Frontal cortex (tissue), 4 donors: ENCODE measurements at places on chromosomes 7 and 10. TPM values are rescaled to one million over a fixed set of nuclear protein-coding genes. Genes with fewer than 3 reads are reported as not detected.

Gene NKX1-2
- total RNA-seq = under 0.01 TPM

DNA sequence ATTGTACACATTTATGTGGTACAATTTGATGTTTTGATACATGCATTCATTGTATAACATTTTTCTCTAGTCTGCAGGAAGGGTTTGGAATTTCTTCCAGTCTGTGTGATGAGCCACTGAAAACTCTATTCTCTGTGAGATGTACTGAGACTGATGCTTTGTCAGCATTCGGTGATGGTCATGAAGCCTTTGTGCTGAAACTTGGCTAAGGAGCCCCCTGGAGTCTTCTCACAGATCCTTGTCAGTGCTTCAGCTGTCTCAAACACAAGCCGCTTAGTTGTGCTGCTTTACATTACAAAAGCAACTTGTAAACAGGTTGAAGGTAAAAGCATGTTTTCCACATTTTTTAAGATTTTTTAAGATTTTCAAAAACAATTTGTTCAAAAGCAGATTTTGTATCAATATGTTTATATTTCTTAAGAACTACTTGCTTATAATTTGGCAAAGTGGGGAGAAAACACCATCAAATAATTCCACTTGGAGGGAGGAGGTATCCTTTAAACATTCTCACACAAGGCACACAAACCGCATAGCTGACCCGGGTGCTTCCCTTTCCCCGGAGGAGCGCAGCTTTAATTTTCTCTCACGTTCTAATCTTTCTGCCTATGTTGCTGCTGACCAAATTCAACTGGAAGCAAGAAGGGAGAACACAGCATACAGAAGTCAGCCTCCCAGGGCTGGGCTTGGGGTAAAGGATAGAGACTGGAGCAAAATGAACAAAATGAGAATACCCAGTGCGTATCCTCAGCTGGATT lies 249.8 kb upstream of the VSTM2A start:
- DNase-seq = no peak

DNA sequence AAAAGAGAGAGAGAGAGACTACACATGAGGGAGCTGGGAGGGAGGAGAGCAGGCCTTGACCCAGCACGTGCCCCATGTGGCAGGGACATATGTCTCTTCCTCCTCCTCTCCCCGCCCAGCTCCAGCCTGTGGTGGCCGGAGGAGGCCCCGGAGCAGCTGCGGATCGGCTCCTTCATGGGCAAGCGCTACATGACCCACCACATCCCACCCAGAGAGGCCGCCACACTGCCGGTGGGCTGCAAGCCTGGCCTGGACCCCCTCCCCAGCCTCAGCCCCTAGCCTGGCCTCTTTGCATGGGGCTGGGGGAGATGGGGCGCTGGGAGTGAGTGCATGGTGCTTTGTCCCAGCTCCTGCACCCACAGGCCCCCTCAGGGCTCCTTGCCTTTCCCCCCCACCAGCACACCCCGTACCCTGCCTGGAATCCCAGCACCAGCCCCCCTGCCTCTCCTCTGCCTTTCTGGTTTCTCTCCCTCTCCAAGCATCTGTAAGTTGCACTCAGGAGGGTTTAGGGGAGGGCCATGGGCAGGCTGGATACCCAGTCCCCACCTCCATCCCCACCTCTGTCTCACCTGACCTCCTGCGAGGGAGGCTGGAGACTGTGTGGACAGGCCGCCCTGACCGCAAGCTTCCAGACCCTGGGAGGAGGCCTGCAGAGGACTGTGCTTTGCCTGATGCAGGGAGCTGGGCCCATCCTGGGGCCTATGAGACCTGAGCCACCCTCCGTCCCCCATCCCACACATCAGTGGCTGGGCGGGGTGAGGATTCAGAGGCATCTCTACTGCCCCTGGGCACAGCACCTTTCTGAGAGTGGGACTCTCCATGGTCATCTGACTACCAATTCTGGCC lies 4.8 kb downstream of the UPK3B start:
- DNase-seq = no peak

GRCh38 chr10:33236916-33237315 lies 97.6 kb downstream of the NRP1 start:
- DNase-seq = no peak

DNA sequence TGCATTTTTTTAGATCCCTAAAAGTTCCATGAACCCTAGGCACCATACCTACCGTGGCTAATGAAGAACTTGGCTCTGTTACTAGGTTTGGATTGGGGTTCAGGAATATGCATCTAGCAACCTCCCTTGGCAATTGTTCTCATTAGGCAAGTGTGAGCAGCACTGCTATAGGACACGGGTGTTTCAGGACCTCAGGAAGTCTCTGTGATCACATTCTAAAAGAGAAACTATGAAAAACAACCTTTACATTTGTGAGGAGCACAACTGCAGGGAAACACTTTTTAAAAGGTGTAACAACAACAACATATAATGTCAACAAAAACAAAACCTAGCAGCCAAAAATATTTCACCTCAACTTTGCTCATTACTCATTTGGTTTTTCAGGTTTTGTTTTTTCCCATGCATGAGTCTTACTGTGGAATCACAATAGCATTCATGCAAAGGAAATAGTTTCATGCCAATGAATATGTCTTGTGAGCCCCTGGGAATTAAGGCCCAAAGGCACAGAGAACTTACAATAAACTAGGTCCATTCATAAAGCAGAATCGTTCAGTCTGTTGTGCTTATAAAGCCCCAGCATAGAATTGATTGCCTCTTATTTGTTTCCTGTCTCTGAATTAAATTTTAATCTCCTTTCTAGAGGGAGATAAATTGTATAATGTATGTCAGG lies 255.7 kb upstream of the DGKB start:
- DNase-seq = no peak

- DNase-seq = no peak
Observed at GRCh38 chr7:137981668-137982067, 20.2 kb downstream of the CREB3L2 start.

DNA sequence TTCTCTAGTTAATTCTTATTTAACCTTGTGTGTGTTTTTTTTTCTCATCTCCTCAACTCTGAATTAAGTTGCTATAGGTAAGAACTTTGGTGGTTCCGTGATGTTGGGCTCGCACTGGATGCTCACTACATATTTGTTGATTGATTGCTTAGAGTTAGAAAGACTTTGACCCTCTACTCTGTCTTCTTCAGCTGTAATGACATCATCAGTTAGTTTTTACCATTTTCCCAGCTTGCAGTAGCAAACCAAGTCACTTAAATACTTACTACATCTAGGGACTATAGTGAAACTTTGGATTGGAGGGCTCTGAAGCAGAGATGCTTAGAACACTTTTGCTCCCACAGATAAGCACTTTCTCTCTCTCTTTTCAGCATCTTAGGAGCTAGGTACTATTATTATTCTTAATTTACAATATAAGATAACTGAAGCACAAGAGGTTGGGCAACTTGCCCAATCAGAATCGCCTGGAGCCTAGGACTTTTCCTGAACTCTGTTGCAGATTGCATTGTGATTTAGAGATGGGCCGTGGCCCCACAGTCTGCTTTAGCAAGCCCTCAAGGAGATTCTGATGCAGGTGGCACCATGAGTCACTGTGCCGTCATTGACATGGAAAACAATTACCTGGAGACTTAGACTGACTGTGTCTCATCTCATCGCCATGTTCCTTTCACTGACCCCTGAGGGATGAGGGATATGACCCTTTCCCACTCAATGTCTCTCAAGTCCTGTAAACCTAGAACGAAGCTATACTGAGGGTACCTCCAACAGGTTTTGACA lies 471.9 kb upstream of the PODXL start:
- DNase-seq = no peak

Gene KCP
- 0.41 TPM for total RNA-seq

Gene OR6V1
- not detected for total RNA-seq

Gene PNLIPRP3
- not detected for total RNA-seq

DNA sequence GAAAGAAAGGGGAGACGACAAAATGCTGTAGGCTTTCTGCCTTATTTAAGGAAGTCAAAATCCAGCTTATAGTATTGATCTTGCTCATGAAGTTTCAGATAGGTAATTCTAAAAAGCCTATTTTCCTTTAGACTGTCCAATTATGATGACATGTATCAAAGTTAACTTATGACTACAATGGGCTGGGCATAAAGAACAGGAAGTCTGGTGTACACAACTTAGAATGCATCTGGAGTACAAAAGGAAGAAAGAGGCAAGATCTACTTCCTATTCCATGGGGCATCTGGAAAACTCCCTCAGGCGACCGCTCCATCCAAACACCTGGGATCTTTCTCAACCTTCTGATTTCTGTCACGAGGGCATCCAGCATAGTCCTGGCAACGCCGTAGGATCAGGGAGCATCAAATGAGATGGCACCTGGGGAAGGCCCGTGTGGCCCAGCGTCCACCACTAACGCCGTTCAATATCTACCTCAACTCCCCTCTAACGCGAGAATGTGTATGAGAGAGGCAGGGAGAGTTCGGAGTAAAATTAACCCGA lies 512 bp downstream of the FAM24B start:
- no peak for DNase-seq

Gene ZNF282
- 20.8 TPM for total RNA-seq

Gene JAKMIP3
- total RNA-seq = 4.1 TPM

GRCh38 chr10:25959540-25960232 lies 25.7 kb downstream of the MYO3A start:
- DNase-seq = no peak

DNA sequence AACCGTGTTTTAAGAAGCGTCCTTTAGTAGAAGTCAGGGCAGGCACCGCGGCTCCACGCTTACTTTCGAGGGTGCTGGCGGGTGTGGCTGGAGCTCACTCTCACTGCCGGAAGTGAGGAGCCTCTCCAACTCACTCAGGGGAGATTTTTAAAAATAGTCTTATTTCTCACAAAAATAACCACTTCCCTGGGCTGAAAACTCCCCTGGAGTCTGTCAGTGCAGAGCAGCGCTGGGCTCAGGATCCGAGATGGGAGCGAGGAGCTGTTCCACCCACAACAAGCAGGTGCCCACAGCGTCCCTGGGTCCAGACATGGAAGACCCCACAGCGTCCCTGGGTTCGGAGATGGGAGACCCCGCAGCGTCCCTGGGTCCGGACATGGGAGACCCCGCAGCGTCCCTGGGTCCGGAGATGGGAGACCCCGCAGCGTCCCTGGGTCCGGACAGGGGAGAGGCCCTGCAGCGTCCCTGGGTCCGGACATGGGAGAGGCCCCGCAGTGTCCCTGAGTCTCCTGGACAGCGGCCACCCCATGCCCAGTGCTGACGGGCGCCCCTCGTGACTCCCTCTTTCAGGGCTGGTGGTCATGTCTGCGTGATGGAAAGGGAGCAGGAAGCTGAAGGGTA lies 51.2 kb downstream of the VIPR2 start:
- no peak for DNase-seq

GRCh38 chr7:30145426-30145970 lies 10.7 kb downstream of the MTURN start:
- no peak for DNase-seq

GRCh38 chr7:125773113-125773785 lies 843.6 kb upstream of the POT1 start:
- no peak for DNase-seq

DNA sequence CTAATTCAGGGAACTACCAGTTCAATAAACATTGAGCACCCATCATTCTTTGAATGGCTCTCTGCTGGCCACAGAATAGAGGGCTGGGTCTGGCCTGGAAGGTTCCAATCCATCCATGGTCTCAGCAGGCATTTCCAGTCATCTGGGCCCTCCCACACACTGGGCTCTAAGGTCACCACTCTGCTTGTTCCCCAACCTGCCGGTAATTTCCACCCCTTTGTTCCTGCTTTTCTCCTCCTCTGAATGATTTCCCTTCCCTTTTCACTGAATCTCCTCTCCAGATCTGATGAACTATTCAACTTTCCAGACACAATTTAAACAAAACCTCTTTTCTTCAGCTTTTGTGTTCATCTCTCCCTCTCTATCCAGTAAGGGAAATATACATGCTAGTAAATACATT lies 2.6 kb downstream of the BZW2 start:
- no peak for DNase-seq

- no peak for DNase-seq
Observed at GRCh38 chr10:91146146-91146545, 74.3 kb upstream of the PCGF5 start.

Gene HSPA12A
- 33.0 TPM for total RNA-seq

Gene SEMA3C
- total RNA-seq = 307 TPM

GRCh38 chr7:50307368-50308032 lies 3.0 kb downstream of the IKZF1 start:
- DNase-seq = no peak

Gene WDFY4
- total RNA-seq = 0.41 TPM

- no peak for DNase-seq
Observed at GRCh38 chr7:92794391-92794790, 42.0 kb downstream of the CDK6 start.

DNA sequence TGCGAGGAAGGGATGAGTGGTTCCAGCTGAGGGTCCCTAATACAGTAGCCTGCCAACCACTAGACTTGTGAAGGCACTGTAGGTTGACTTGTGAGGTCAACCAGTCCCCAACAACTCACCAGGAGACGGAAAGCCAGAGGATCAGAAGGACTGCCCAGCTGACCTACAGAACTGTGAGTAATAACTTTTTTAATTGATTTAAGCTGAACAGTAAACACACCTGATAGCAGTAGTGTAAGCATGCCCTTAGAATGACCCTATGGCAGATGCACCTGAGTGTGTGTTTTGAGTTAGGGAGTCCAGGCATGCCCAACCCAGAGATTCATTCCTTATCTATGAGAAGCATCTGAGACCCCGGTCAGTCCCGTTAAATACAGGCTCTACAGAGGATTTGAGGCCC lies 14.1 kb downstream of the PRLHR start:
- no peak for DNase-seq

Gene SLC13A4
- 12.6 TPM for total RNA-seq

Gene SFTPD
- 0.41 TPM for total RNA-seq

DNA sequence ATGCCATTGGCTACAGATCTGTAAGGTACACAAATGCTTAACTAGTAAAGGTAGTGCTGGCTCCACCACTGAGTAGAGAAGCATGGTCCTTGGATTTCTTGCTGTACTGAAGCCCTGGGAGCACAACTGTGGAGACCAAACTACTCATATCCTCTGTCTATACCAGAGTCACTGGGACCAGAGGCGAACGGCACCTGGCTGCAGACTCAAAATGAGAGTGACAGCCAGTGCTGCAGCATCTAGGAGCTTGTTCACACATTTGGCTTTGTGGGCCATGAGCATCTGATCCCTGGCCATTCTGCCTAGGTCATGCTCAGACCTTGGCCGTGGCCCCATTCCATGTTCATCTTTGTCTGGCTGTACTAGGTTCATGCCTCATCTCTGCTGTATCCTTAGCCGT lies 31.9 kb downstream of the LRRC18 start:
- no peak for DNase-seq

- DNase-seq = no peak
Observed at GRCh38 chr7:44995555-44996493, 4.2 kb upstream of the CCM2 start.

Gene PNLIP
- total RNA-seq = not detected

Gene LGI1
- 23.2 TPM for total RNA-seq

Gene FIGNL1
- 42.4 TPM for total RNA-seq

GRCh38 chr10:121106611-121107010 lies 255.4 kb downstream of the WDR11 start:
- no peak for DNase-seq

Gene HOXA2
- total RNA-seq = not detected

- no peak for DNase-seq
Observed at GRCh38 chr10:98901441-98902110, 334.1 kb downstream of the HPSE2 start.
